ENCODE measurements at places on chromosomes 2 and 18.
A peak's percentile ranks its signal among the peaks of the same experiment; 100 is the strongest.

DNA sequence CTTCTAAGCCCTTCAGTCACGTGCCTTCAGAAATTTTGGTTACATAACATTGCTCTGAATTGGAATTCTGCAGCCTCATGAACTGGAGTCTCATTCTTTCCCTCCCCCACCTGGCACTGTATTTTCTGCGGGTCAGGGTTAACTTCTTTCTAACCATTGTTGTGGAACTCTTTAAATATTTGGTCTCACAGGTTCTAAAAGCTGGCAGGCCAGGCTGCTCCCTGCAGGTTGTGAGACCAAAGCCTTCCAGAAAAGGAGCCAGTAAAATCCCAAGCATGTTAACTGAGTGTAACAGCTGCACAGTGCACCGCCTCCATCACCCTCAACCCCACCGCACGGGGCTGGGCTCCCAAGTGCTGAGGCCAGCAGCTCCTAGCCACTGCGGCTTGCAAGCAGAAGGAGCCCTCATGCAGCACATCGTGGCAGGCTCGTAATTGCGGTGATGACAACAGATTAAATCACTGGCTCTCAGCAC lies 174.1 kb upstream of the ALPP start:
- no peak for DNase-seq

GRCh38 chr2:156933645-156934225 lies 323.8 kb upstream of the GALNT5 start:
- DNase-seq, result no peak

DNA sequence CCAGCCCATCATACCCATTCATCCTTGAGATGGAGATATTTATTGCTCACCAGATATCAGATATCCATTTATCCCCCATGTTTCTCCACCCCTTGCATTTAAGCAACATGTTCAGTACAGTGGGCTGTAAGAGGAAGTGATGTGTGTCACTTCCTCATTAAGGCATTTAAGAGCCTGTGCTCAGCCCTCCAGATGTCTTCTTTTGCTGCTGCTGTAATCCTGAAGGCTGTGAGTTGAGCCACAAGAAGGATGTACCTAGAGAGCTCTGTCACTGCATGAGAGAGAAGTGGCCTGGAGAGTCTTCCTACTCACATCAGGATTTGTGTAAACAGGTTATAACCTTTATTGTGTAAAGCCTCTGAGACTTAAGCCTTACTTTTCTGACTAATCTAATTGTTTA lies 151.8 kb upstream of the UNC80 start:
- DNase-seq, result no peak

DNA sequence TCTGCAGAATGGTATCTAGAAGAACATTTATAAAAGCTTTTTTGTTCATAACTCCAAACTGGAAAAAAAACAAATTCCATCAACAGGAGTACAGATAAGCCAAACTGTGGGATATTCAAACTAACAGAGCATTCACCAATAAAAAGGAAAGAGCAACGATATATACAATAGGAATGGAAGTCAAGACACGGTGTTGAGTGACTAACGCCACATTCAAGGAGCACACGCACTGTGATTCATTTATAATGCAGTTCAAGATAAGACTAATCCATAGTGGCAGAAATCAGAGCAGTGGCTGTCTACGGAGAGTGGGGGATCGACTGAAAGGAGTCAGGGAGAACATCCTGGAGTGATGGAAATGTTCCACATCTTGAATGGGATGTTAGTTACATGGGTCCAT lies 70.7 kb downstream of the CABYR start:
- DNase-seq, result no peak

- DNase-seq, result peak; percentile 8
These were observed 620 bp upstream of the GALNT1 start for GRCh38 chr18:35580701-35581539.

DNA sequence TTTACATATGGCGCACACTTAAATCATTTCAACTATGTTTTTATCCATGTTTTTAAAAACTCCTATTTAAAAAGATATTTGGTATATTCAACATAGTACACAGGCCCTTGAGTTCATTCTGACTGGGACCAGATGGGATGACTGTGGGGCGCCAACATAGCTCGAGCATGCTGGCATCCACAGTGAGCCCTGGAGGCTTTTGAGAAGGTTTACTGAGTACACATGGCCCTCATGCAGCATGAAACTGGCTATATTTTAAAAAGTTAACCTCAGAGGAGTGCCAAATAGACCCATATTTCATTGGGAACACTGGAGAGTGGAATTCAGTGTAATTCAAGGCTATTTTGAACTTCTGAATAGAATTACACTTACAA lies 83.6 kb downstream of the CCDC85A start:
- no peak for DNase-seq
